ENCODE measurements at places on chromosomes 16 and 17. TPM values are rescaled to one million over a fixed set of nuclear protein-coding genes. Genes with fewer than 3 reads are reported as not detected.

The FOXF1 gene
- 0.11 TPM for total RNA-seq

DNA sequence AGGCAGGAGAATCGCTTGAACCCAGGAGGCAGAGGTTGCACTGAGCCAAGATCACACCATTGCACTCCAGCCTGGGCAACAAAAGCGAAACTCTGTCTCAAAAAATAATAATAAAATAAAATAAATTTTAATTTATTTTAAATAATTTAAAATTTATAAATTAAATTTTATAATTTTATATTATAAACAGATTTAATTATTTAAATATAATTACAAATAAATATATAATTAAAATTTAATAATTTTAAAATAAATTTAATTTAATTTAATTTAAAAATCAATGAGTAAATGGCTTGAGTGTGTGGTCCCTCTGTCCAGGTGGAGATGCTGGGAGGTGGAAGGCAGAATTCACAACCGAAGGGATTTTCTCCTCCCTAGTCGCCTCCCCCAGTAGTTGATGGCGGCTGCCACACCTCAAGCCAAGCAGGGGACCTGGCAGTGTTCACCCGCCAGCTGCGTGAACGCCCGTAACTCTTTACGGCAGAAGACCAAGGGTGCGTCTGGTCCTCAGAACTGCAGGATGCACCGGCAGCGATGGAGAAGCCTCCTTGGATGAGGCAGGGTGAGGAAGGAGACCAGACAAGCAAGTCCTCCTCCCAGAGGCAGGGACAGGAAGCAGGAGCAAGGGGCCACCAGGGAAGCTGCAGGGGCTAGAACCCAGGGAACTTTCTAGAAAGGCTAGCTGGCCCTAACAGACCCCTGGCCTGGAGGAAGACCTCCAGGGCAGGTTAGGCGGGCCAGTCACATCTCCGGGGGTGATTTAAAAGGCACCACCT is 22.9 kb upstream of the KRT17 start:
- DNase-seq, result no peak

The PRAC1 gene
- not detected for total RNA-seq

The WNK4 gene
- total RNA-seq, result not detected

- no peak for DNase-seq
These were observed 17.5 kb upstream of the TNFRSF13B start for GRCh38 chr17:16989230-16989952.

GRCh38 chr16:22962905-22963304 is 148.9 kb downstream of the HS3ST2 start:
- no peak for DNase-seq

- no peak for DNase-seq
These were observed 65.9 kb downstream of the CCT6B start for GRCh38 chr17:34895383-34895782.

DNA sequence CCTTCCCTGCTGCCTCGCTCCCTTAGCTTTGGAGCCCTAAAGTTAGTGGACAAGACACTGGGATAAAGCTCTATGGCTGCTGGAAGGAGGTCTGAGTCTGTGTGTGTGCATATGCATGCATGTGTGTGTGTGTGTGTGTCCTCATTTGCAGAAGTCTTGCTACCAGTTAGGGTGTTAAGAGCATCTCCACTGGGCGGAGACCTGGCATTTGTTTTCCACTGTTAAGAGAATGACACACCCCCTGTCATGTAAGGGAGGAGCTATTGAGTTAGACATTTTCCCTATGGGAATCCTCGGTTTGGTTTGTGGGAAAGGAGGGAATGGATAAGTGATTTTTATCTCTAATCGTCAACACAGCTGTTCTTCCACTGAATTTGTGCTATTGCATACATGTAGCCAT is 24.8 kb upstream of the ARHGAP23 start:
- DNase-seq, result no peak

The PPP1R27 gene
- not detected for total RNA-seq

The TMEM106A gene
- 3.6 TPM for total RNA-seq

DNA sequence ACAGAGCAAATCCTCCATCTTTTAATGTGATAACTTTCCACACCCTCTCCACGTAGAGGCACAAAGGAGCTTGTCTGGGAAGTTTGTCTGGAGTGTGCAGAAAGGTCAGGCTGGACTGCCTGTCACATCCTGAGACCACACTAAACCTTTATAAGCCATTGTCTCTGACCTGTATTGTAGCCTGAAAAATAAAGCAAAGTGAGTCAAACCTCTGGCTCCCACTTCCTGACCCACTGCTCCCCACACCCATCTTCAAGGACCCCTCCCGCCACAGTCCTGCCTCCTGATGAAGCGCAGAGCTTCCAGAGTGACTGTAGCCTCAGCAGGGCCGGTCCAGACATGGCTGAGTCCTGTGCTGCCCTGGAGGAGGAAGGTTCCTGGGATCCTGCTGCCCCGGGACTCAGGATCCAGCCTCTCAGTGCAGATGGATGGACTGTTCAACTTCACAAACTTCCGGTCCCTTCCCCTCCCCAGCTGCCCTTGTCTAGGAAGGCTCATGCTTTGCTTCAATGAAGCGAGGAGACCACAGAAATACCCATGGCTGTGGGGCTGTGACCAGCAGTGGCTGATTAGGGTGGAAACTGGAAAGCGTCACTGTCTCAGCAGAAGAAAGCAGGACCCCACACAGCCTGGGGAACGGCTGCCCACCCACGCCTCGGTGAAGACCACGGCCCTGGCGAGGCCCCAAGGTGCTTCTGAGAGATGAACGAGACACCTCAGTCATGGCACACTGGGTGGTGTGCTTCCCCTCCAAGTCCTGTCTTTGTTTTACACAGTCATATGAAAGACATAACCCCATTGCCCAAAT is 30.9 kb upstream of the CLEC18B start:
- DNase-seq, result no peak

GRCh38 chr17:1803280-1803679 is 26.4 kb downstream of the SMYD4 start:
- no peak for DNase-seq

- no peak for DNase-seq
These were observed 2.8 kb downstream of the PIP4K2B start for GRCh38 chr17:38796451-38797157.

DNA sequence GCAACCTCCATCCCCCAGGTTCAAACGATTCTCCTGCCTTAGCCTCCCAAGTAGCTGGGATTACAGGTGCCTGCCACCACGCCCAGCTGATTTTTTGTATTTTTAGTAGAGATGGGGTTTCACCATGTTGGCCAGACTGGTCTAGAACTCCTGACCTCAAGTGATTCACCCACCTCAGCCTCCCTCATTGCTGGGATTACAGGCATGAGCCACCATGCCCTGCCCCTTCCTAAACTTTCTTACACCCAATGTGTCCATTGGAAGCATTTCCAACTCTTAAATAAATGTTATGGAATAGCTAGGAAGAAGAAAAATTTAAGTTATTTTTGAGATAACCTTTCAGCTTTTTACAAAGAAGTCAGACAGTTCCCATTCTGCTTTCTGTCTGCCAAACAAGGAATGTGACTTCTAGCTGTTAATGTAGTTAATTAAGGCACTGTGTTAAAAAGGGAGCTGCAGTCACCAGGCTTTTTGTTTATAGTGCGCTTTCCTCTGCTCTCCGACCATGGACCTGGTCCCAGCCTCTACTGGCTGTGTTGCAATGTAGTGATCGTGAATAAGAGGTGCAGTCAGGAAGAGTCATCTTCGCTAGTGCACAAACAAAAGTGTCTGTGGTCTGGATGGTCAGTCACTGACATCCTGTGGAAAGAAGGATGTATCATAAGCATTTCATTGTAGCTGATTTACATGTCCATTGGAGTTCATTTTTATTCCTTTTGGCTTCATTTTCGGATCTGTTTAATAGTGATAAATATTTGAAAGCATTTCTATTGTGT is 39.7 kb downstream of the USP10 start:
- no peak for DNase-seq

The TEX19 gene
- not detected for total RNA-seq

- DNase-seq, result peak; percentile 85
These were observed 3.9 kb upstream of the KRT28 start for GRCh38 chr17:40803617-40804082.

The FOXO3B gene
- total RNA-seq, result 0.91 TPM

DNA sequence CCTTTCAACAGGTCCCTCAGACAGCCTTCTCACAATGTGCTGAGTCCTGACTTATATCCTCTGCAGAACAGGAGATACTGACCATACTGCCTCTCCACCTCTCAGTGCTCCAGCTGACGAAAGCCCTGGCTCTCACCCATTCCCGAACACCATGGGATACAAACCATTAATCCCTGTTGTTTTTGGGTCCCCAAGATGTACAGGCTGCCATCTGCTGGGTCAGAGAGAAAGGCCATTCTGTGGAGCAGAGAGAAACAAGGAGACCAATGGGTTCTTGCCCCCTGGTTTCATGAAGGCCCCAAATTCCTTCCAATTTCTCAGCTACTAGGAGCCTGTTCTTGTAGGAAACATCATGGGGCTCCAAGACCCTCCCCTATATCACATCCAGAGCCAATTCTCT is 3.0 kb downstream of the ERN2 start:
- no peak for DNase-seq

GRCh38 chr17:12596961-12597360 is 68.7 kb upstream of the MYOCD start:
- DNase-seq, result no peak

The GPR139 gene
- total RNA-seq, result not detected

DNA sequence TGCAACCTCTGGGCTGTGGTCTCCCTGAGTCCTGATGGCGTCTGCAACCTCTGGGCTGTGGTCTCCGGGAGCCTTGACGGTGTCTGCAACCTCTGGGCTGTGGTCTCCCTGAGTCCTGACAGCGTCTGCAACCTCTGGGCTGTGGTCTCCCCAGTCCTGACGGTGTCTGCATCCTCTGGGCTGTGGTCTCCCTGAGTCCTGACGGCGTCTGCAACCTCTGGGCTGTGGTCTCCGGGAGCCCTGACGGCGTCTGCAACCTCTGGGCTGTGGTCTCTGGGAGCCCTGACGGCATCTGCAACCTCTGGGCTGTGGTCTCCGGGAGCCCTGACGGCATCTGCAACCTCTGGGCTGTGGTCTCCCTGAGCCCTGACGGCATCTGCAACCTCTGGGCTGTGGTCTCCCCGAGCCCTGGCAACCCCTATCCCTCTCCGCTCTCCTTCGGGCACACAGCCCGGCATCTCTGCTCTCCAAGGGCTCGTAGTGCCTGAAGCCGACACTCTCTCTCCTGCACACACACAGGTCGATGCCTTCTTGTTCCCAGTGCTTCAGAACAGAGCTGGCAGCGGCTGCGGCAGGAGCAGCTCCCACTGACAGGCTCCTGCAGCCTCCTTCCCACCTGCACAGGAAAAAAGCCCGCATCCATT is 45.6 kb downstream of the METRNL start:
- DNase-seq, result peak; percentile 26

The EIF4A3 gene
- 32.1 TPM for total RNA-seq

- no peak for DNase-seq
These were observed 206.3 kb upstream of the FOXF1 start for GRCh38 chr16:86303787-86304678.

DNA sequence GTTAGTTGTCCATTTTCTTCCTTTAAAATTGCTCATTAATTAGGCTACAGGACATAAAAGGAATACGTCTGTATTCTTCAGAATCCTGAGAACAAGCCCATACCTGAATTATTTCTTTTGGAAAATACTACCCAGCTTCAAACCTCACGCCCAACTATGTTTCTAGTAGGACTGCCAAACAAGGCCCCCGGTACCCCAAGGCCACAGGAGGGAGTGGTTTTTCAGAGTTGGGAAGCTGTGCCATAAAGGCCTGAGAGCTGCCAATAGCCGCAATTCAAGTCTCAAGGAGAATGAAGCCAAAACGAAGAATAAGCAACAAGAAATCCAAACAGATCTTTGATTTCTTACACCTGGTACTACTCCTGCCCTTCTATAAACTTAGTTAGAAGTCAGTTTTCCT is 48.3 kb downstream of the UBE2G1 start:
- no peak for DNase-seq

DNA sequence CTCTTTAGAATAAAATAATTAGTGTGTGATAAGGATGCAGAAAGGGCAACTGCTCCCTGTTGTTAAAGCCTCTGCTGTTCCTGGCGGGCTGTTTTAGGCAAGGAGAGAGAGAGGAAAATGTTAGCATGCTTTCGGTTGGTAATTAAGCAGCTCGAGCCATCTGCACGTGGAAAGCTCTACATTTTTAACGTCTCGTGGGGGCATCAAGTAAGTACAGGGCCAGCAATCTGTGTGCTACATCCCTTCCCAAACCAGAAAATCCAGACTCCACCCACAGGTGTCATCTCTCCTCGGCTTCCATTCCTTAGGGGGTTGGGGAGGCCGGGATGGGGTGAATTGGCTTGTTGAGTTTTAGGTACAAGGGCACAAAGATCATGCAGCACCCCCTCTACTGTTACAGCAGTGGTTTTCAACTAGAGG is 62.4 kb upstream of the MARCHF10 start:
- DNase-seq, result no peak

The RND2 gene
- total RNA-seq, result 0.65 TPM

The KRTAP2-3 gene
- not detected for total RNA-seq

The HAS3 gene
- total RNA-seq, result 0.19 TPM

DNA sequence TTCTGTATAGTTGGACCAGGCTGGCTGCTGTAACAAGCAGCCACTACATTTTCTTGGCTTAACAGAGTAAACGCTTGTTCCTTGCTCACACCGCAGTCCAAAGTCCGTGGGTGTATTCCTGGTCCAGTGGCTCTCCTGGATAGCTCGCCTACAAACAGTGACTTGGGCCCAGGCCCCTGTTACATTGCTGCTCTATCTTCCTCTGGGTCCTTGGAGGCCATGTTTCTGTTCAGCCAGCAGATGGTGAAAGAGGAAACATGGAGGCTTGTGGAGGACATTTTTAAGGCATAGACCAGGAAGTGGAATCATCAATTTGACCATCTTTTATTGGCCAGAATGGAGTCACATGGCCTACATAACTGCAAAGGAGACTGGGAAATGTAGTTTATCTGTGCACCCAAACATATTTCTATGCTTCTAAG is 55.1 kb downstream of the ATP2C2 start:
- DNase-seq, result no peak

GRCh38 chr17:3482852-3483251 is 7.1 kb downstream of the ASPA start:
- no peak for DNase-seq

DNA sequence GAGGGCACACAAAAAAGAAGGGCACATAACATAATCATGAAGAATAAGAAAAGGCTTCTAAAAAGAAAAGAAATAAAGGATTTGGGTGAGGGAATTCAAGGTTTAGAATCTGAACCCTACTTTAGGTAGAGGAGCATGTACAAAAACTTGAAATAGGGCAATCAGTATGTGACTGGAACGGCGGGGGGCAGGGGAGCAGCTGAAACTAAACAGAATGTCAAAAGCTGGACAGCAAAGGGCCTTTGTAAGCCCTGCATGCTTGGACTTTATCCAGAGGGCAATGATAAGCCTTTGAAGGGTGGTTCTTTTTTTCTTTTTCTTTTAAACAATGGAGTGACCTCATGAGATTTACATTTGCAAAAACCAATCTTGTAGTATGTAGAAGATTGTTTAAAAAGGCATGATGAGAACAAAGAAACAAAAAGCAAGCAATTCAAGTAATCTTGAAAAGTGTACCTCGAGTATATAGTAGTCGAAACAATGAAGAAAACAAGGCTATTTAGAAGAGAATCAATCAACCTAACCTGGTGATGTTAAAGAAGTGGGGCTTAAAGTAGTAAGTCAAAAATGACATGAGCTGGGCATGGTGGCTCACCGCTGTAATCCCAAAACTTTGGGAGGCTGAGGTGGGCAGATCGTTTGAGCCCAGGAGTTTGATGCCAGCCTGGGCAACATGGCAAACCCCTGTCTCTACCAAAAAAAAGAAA is 46.7 kb upstream of the ANKFY1 start:
- DNase-seq, result peak; percentile 48

The DNAH9 gene
- total RNA-seq, result not detected

GRCh38 chr17:59621771-59622170 is 2.1 kb downstream of the CLTC start:
- no peak for DNase-seq

The KRTAP3-1 gene
- total RNA-seq, result not detected

The KIF18B gene
- total RNA-seq, result 1.8 TPM

- DNase-seq, result no peak
These were observed 17.7 kb downstream of the YPEL2 start for GRCh38 chr17:59349178-59349577.

Data from Right ventricle myocardium superior (tissue), 1 donor.